ENCODE measurements at places on chromosomes 3 and 15.

GRCh38 chr3:132055872-132056271 lies 21.1 kb upstream of the CPNE4 start:
- no peak for DNase-seq

DNA sequence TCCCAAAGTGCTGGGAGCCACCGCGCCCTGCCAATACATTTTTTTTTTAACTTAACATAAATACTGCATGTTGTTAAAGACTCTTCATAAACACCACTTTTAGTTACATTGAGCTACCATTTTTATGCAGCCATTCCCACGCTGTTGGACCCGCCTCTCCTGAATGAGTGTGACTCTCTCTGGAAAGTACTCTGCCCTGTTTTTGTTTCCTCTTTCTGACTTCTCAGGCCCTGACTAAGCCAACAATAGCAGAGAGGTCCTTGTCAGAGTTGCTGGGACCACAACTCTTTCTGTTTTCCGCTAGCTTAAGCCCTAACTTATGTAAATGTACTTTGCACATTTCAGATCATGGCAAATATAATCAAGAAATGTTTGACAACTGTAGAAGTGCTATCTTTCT lies 35.2 kb downstream of the PARP15 start:
- no peak for DNase-seq

GRCh38 chr3:124599779-124600693 lies 130.2 kb upstream of the UMPS start:
- DNase-seq, result no peak

DNA sequence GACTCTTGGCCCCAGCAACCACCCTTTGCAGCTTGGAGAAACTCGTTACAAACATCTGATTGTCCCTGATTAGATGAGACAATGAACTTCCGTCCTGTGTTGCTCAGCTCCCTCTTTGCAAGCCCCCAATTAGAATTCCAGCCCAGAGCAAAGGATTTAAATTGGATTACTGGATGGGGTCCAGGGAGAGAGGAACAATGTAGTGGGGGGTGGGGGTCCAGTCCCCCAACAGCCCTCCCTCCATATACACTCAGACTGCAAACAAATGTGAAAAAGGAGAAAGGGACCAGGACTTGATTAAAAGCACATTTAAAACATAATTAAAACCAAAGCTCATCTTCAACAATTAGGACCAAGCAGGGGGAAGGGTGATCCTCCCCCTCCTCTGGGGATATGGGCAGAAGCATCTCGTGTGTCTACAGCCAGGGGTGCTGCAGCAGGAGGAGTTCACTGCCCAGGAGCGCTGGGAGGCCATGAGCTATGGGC lies 71.7 kb upstream of the TMEM115 start:
- no peak for DNase-seq

- no peak for DNase-seq
Observed at GRCh38 chr3:118734664-118735063, 300.0 kb downstream of the IGSF11 start.

DNA sequence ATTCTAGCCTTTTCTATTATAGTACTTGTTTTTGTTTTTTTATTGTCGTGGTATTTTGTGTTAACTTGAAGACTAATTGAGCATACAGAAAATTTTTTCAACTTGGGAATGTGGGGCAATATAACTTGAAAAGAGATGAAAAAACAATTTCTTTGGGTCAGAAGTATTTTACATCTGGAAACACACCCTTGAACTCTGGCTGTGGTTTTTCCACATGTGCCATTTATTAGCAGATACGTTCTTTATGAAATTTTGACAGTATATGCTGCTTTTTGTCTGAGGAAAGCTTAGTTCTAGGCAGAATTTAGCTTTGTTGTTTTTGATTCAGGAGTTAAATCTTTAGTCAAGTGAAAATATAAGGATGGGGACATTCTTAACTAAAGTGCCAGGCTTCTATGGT lies 44.7 kb downstream of the TCF12 start:
- no peak for DNase-seq
